Iris pigment epithelial cell (primary cell): ENCODE measurements at places on chromosomes 5 and 9.
A peak's percentile ranks its signal among the peaks of the same experiment; 100 is the strongest.

GRCh38 chr9:113941056-113941455 lies 64.9 kb downstream of the ZNF618 start:
- DNase-seq, result peak; percentile 36

GRCh38 chr9:114688379-114688778 lies 6.4 kb upstream of the TEX48 start:
- DNase-seq, result no peak

GRCh38 chr5:34967540-34967939 lies 38.2 kb downstream of the DNAJC21 start:
- no peak for DNase-seq

- peak; percentile 71 for DNase-seq
These were observed 24.5 kb downstream of the C9orf152 start for GRCh38 chr9:110183208-110184145.

- peak; percentile 49 for DNase-seq
These were observed 32.4 kb downstream of the MUSK start for GRCh38 chr9:110700953-110701352.

GRCh38 chr9:131397100-131397790 lies 3.4 kb downstream of the PRRC2B start:
- no peak for DNase-seq

- no peak for DNase-seq
These were observed 16.1 kb downstream of the SLC45A2 start for GRCh38 chr5:33968211-33969005.

DNA sequence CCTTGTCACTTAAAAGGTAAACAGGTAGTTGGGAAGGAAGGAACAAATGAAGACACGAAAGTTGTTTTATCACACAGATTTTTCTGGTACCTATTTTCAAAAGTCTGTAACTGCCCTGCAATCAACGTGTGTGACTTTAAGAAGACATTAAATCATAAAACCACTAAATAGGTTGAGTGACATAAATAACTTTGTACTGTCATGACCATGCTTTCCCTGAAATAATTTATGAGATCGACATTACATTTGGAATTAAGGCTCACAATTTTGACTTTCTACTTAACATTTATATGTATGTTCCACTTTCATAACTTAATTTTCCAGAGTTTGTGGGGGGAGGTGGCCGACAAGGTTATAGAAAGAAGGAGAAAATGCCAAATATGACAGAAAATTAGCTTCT lies 181.1 kb downstream of the MLLT3 start:
- no peak for DNase-seq

GRCh38 chr5:141119250-141119649 lies 2.4 kb upstream of the PCDHB4 start:
- no peak for DNase-seq

- peak; percentile 54 for DNase-seq
These were observed 29.2 kb upstream of the DPYSL3 start for GRCh38 chr5:147539053-147539452.

GRCh38 chr5:172659909-172660628 lies 19.0 kb downstream of the NEURL1B start:
- DNase-seq, result peak; percentile 89

GRCh38 chr5:72065751-72066255 lies 41.5 kb upstream of the MAP1B start:
- DNase-seq, result peak; percentile 67

- DNase-seq, result no peak
These were observed 95.8 kb upstream of the RETREG1 start for GRCh38 chr5:16712620-16713019.

DNA sequence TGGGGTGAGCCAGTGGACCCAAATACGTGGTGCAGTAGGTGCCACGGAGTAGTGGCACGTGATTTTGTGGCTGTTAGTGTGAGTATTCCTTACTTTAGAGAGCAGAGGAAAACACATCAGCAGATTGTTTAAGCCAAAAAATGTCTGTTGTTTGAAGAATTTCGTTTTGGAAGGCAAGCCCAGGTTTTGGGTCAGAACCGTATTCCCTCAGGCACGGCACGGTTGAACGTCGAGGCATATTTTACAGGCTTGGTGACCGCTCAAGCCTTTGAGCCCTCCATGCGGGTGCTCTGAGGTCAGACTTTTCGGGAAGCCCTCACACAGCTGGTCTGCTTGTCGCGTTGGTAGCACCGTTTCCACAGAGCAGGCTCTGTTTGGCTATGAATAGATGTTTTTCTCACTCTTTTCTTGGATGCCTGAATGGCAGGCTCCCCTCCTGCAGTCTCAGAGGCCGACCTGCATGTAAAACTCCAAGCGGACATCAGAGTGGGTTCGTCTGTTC lies 27.2 kb downstream of the NEK6 start:
- no peak for DNase-seq

DNA sequence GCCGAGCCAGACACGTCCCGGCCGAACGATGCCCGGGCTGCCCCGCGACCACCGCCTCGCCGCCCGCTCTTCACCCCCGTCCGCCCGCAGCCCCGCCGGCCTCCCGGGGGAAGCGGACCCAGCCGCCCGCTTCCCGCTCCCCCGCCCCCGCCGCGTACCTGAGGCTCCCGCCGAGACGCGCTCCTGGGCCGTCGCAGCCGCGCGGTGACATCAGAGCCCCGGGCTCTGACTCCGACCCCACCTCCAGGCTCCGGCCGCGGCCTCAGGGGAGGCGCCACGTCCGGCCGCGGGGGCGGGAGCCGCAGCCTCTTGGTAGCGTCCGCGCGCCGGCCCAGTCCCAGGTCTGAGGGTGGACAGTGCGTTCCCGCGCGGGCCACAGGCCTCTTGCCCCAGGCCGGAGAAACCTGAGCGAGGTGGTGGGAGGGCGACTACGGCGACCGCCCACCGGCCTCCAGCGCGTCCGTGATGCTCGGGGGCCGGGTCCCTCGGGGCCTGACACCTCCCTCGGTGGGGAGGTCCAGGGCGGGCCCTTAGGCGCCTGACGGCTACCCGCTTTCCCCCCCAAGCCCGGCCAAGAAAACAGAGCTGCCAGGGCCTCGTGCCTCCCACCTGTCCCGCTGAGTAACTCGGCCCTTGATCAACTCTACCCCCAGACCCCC lies at the start of gene SHROOM1:
SHROOM1 (minus strand) TSS at position 212 of the 659 bp plus-strand sequence. CDS start 4,507 bp downstream, outside the sequence.
- DNase-seq, result peak; percentile 42

GRCh38 chr9:38414040-38414723 lies 10.1 kb downstream of the IGFBPL1 start:
- no peak for DNase-seq

DNA sequence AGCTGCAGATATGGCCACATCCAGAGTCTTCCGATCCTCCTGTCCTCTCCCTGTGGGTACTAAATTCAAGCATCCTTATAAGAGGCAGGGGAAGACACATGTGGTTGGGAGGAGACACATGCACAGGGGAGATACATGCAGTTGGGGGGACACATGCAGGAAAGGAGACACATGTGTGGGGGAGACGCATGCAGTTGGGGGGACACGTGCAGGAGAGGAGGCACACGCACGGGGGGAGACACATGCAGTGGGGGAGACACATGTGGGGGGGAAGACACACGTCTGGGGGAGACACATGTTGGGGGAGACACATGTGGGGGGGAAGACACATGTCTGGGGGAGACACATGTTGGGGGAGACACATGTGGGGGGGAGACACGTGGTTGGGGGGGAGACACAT lies 21.2 kb upstream of the OLFM1 start:
- no peak for DNase-seq

DNA sequence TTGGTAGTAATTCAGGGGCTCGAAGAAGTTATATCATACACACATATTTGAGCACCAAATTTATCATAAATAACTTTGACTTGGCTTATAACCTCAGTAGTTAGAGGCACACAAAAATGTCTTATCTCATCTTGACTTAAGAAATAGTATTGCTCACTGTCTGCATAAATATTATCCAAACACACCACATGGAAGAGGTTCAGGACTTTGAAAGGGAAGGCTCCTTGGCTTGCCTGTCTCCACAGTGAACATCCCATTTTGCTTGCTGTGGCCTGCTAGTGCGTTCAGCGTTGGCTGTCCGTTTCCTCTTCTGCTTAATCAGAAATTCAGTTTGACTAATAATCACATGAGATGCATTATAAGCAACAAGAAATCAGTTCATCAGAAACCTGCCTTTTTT lies 13.9 kb downstream of the GRXCR2 start:
- peak; percentile 11 for DNase-seq

DNA sequence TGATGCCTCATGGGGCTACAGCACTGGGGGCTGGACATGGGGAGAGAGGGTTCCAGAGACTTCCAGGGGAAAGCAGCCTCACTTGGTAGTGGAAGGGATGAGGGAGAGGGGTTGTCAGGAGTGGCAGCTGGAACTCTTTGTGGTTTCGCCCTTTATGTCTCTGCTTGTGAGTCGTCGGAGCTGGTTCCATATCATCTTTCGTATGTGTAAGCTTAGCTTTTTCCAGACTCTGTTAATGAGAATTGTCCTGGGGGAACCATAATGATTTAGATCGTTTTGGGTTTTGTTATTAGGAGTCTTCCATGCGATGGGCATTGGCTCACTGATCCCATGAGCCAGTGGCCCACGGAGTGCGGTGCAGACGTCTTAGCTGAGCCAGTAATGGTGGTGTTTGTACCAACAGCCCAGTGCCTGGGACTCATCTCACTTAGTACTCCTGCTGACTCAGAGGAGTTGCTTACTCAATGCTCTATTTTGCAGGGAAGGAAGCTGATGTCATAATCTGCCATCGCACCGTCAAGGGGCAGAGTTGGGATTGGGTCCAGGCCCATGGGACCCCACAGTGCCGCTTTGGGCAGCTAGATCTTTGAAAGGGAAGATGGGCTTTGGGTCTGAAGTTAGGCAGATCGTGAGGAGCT lies 48.5 kb downstream of the NEK6 start:
- DNase-seq, result peak; percentile 95

- no peak for DNase-seq
These were observed 48.3 kb downstream of the STRBP start for GRCh38 chr9:123220127-123220526.

- no peak for DNase-seq
These were observed 7.0 kb upstream of the FUT7 start for GRCh38 chr9:137038916-137039315.

- DNase-seq, result peak; percentile 37
These were observed 54.9 kb downstream of the COL15A1 start for GRCh38 chr9:98998441-98999151.

DNA sequence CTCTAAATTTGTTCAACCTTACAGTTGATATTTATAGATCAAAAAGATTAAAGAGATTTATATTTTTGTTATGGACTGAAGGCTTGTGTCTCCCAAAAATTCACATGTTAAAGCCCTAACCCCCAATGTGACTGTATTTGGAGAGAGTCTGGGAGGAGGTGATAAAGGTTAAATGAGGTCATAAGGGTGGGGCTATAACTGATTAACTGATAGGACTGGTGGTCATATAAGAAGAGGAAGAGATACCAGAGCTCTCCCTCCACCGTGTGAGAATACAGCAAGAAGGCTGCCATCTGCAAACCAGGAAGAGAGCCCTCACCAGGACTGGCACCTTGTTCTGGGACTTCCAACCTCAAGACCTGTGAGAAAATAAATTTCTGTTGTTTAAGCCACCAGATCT lies 264.3 kb downstream of the ENC1 start:
- no peak for DNase-seq

DNA sequence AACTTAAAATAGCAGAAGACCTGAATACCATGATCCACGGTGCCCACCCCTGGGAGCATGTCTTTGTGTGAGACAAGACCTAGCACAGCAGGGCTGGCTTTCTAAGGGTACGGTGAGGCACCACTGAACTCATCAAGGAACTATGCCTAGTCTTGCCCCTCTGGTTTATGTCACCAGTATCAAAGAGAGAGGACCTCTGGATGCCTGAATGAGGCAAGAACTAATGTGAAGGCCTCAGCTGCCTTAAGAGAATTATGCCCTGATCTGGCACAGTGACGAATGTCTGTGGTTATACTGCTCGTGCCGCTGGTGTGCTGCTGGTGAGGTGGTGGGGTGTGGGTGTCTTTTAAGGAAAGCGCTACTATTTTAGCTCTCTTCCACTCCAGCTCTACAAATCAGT lies 23.0 kb downstream of the NREP start:
- DNase-seq, result peak; percentile 75

DNA sequence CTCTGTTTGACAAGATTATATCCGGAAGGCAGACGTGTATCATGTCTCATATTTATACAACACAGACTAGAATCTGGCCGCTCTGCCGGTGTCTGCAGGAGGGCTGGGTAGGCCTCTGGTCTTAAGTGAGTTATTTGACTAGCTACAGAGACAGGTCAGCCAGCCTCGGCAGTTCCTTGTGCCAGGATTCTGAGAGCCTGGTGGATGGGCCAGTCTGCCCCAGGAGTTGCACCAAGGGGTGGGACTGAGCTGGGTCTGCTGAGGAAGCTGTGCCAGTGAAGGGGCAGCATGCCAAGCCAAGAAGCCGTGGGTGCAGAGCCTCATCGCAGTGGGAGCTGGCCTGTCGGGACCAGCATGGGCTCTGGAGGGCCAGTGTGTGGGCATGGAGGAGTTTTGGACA lies 7.1 kb downstream of the SNX18 start:
- DNase-seq, result peak; percentile 65

GRCh38 chr9:107340920-107341632 lies 58.0 kb downstream of the RAD23B start:
- DNase-seq, result peak; percentile 62

GRCh38 chr5:31682025-31682424 lies 43.1 kb downstream of the PDZD2 start:
- DNase-seq, result no peak

DNA sequence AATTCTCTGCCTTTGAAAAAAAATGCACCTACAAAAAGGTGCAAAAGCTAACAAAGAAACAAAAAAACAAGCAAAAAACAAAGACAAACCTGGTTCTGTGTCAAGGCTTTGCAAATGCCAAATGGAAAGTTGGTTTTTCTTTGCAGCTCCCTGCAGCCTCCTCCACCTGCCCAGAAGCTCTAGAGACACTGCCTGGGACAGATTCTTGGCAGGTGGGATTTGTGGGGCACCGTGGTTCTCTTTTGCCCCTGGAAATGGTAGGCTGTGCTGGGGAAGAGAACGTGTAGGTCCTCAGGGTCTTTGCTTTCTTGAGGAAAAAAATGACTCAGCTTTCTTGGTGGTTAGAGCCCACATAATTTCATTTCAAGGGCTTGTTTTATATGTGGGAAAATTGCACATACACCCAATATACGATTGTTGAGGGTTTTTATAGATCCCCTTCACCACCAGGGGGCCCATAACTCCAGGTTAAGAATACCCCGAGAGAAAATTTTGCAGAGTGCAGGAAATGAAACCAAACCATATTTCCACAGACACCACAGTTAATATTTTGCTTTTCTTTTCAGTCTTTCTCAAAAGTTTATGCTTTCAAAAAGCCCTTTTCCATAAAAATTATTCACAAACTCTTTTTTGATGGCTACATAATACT lies 58.7 kb downstream of the NXNL2 start:
- peak; percentile 74 for DNase-seq

DNA sequence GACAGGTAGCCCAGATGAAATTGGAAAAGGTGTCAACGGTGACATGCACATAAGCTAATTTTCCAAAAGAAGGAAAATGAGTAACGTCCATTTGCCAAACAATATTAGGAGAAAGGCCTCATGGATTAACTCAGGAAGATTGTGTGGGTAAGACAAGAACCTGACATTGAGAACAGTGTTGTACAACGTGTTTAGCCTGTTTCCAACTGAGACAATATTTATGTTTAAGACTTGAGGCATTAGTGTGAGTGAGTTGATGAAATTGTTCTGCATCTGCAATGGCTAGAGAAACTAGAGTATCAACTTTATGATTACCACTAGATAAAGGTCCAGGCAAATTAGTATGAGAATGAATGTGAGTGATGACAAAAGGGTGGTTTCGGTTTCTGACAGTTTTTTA lies 191.3 kb upstream of the RAI14 start:
- DNase-seq, result no peak

- DNase-seq, result no peak
These were observed 82.6 kb downstream of the MYO10 start for GRCh38 chr5:16853518-16853917.

GRCh38 chr5:54601411-54602230 lies 84.1 kb downstream of the SNX18 start:
- DNase-seq, result no peak
